ENCODE measurements at places on chromosomes 6 and 20.

DNA sequence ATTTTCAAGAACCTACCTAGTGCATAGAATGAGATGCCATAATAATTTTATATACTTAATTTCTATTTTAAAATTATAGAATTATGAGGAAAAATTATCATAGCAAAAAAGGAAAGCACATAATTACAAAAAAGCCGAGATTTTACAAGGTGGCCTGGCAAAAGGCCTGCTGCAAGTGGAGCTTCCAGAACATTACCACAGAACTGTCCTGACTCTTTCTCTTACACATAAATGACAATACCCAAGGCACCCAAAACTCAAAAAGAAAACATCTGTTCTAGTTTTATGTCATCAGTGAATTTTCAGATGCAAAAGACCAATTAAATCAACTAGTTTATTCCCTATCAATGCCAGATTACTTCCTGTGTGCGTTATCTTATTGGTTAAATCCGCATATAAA lies 74.2 kb downstream of the FILIP1 start:
- DNase-seq = no peak

- DNase-seq = no peak
These were observed 111.3 kb downstream of the RNF144B start for GRCh38 chr6:18498408-18498807.

DNA sequence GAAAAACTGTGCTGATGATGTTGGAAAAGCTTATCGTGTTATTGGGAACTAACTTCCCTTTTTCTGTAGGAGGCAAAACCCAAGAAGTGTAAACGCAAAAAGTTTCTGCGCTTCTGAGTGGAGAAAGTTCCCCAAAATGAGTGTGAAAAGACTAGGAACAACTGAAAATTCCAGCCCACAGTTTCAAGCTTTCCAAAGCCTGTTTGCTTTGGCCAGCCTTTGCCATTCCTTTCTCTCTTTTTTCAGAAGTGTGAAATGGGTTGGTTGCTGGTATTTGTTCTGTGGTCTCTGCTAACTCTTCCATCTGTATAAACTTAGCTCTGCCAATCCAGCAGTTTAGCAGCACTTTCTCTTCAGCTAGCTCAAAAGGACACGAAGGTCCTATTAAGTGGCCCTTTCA lies 491.3 kb downstream of the MAFB start:
- no peak for DNase-seq

GRCh38 chr20:41746635-41747034 lies 128.5 kb upstream of the CHD6 start:
- no peak for DNase-seq

DNA sequence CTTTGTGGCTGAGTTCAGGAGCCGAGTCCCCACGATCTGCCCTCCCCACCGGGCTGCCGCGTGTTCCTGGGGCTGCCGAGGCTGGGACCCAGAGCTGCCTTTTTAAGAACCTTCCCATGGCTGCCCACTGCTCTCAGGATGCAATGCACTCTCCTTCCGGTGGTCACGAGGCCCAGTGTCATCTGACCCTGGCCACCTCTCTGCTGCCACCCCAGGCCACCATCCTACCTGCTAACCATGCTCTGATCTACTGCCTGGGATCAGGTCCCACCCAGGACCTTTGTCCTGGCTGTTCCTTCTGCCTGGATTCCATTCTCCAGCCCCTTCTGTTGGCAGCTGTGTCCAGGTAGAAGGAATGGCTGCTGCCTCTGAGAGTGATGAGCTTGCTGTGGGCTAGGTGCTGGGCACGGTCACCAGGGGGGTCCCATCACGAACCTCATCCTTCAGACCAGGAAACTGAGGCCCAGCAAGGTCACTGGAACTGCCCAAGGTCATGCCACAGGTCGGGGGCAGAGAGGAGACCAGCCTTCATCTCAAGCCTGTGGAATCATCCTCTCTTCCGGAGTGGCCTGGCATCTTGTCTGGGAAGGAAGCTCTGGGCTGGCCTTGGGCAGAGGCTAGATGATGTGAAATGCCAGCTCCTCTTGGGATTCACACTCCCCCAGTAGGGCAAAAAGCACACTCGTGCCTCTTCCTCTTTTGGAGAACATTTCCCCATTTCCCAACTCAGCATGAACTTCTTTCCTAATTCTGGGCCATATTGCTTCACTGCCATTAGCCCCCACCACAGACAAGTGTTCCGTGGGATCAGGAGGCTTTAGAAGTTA lies 20.5 kb downstream of the PCK1 start:
- DNase-seq = no peak

All from HCT116 (cell line).